Bladder microvascular endothelial cell (primary cell): ENCODE measurements at places on chromosomes 12 and 14. TPM values are rescaled to one million over a fixed set of nuclear protein-coding genes. Genes with fewer than 3 reads are reported as not detected.

Gene CIROP
- total RNA-seq = not detected in 2 replicates

Gene FAM177A1
- total RNA-seq = 33.4 and 41.2 TPM in 2 replicates

Gene DIO3
- not detected in 2 replicates for total RNA-seq

Gene TOX4
- 13.0 and 38.9 TPM in 2 replicates for total RNA-seq

Gene KLRC3
- total RNA-seq = not detected in 2 replicates

Gene MYL6B
- 69.4 and 71.4 TPM in 2 replicates for total RNA-seq

Gene SYNE2
- 61.7 and 96.0 TPM in 2 replicates for total RNA-seq

Gene IPO8
- total RNA-seq = 30.9 and 84.6 TPM in 2 replicates

Gene CMKLR1
- under 0.01 TPM in 1 of 2 replicates, not detected in the other for total RNA-seq

Gene PIWIL1
- not detected in 2 replicates for total RNA-seq

Gene TROAP
- 5.3 and 12.5 TPM in 2 replicates for total RNA-seq

Gene MAP1LC3B2
- 0.31 and 0.32 TPM in 2 replicates for total RNA-seq

Gene SYNDIG1L
- 0.06 TPM in 1 of 2 replicates, not detected in the other for total RNA-seq

Gene NINJ2
- total RNA-seq = 2.8 and 3.1 TPM in 2 replicates

Gene FLRT2
- total RNA-seq = 10.4 and 531 TPM in 2 replicates

Gene CEBPE
- not detected in 2 replicates for total RNA-seq

Gene GSC
- total RNA-seq = not detected in 2 replicates

Gene HAL
- total RNA-seq = under 0.01 and 0.25 TPM in 2 replicates

Gene SMCO2
- 0.32 and 0.57 TPM in 2 replicates for total RNA-seq

Gene RNU6-8
- not detected in 2 replicates for total RNA-seq
